Stimulated activated CD4-positive, alpha-beta T cell treated with anti-CD3 and anti-CD28 coated beads, Interleukin-2, amount 100 ng/mL, for 24 hours (primary cell): ENCODE measurements at places on chromosomes 5 and 9.

GRCh38 chr5:159797261-159797970 is 118.9 kb upstream of the ADRA1B start:
- DNase-seq: no peak

DNA sequence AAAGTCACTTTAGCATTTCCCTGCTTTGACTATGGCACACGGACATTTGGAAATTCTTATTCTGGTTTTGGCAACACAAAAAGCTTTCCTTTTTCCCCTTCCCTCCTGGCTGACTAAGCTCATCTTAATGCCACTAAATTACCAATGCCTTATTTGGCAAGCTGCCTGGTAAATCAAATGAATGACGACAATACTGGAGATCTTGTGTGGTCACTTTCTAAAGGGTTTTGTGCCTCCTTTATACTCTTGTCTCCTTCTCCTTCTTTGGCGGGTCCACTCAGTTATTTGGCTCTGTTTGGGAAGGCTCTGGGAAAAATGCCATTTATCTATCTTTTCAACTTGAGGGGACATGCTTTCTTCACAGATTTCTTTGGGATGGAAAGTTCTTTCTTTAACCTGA is 34.9 kb downstream of the SH3GL2 start:
- no peak for DNase-seq

DNA sequence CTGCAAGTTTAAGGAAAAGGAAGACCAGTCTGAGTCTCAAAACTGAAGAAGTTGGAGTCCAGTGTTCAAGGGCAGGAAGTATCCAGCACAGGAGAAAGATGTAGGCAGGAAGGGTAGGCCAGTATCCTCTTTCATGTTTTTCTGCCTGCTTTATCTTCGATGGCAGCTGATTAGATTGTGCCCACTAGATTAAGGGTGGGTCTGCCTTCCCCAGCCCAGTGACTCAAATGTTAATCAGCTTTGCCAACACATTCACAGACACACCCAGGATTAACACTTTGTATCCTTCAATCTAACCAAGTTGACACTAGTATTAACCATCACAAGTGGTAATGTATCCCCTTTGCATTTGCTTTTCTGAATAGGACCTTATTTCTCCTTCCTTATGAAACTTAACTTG is 535.9 kb upstream of the FTMT start:
- no peak for DNase-seq

DNA sequence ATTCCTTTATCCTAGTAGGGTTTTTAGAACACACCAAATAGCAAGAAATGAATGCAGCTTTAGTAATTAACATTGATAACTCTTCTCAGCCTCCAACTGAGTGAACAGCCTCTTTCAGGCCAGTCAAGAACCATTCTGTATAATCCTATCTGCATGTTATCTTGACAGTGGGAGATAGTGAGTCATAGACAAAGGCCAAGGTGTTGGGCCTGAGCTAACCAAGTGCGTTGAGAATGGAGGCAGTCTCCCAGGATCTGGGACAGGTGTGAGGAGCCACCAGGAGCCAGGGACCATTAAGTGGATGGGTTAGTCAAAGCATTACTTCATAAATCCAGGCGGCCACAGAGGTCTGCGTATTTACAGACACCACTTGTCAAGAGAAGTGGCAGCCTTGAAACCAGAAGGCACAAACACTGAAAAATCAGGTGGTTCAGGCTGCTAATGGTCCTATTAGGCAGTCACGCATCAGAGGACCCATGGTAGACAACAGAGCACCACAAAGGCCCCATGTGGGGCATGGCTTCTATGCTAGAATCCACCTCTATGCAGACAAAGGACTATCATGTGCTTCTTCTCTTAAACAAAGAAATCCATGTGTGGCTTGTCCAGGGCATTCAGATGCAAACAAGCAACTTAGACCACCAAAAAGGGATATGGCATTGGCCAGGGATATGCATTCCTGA is 409.7 kb upstream of the PIK3R1 start:
- DNase-seq: no peak

- no peak for DNase-seq
Measured at GRCh38 chr5:98187945-98188344, 585.5 kb upstream of the RGMB start.

DNA sequence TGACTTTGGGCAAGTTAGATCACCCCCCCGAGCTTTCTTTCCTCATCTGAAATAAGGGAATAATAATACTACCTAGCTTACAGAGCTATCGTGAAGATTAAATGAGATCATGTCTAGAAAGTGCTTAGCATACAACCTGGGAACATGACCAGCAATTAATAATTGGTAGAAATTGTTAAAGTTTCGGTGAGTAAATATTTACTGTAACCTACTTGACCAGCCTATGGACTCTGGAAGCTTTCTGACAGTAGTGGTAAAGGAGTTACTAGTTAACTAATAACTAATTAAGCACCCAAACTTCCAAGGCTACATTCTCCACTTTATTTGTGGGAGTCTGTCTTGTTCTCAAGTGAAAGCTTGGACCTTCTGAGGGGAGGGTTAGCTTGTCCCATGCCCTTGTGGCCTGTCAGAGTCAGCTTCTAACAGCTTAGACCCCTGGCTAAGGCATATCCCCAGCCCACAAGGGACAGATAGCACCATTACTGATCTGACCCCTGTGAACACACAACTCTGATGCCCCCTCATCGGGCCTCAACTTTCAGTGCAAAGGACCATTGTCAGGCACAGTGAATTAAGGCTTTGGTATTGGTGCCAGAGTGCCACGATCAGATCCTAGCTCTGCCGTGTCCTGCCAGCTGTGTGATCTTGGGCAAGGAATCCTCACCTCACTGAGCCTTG is 58.7 kb upstream of the SAP30L start:
- DNase-seq: no peak

GRCh38 chr5:158544388-158545339 is 555.1 kb downstream of the EBF1 start:
- no peak for DNase-seq

GRCh38 chr5:10288592-10289219 is 19.0 kb downstream of the CMBL start:
- peak; percentile 30 for DNase-seq

GRCh38 chr9:6973762-6974161 is 216.0 kb downstream of the KDM4C start:
- DNase-seq: no peak

GRCh38 chr9:91302831-91303230 is 58.9 kb downstream of the AUH start:
- DNase-seq: no peak
